ENCODE measurements at places on chromosomes 7 and 10.

GRCh38 chr10:129622736-129623135, 155.7 kb downstream of the MGMT start:
- no peak for DNase-seq

DNA sequence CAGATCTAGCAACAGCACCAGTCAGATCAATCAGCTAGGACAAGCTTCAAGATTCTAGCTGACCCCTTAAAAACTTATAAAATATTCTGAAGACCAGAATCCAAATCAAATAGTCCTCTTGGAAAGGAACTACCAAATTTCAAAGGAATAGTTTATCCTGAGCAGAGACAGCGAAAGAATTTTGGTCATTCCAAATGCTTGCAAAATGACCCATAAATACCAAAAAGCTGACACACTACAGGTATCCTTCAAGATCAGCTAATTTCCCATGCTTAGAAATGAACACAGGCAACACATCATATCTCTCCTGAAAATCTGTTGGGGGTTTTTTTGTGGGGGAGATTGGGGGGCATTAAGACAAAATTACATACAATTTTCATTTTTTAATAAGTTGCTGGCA, 78.8 kb downstream of the PDSS1 start:
- no peak for DNase-seq

DNA sequence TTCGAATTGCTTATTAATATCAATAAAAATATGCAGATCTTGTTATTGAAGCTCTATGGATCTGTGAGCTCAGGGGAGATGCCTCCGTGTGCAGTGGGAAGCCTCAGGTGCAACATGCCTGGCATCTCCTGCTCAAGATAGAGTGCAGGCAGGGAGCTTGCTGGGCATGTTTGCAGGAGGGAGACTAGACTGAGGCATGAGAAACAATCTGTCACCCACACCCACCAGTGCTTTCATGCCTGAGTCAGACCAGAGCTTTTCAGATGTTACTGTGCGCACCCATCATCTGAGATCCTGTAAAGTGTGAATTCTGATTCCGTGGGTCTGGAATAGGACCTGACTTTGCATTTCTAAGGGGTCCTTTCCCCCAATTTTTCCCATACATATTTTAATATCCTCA, 62.0 kb downstream of the ZNF33B start:
- no peak for DNase-seq

- DNase-seq = no peak
Observed at GRCh38 chr10:113663142-113663541, 699 bp downstream of the NRAP start.

DNA sequence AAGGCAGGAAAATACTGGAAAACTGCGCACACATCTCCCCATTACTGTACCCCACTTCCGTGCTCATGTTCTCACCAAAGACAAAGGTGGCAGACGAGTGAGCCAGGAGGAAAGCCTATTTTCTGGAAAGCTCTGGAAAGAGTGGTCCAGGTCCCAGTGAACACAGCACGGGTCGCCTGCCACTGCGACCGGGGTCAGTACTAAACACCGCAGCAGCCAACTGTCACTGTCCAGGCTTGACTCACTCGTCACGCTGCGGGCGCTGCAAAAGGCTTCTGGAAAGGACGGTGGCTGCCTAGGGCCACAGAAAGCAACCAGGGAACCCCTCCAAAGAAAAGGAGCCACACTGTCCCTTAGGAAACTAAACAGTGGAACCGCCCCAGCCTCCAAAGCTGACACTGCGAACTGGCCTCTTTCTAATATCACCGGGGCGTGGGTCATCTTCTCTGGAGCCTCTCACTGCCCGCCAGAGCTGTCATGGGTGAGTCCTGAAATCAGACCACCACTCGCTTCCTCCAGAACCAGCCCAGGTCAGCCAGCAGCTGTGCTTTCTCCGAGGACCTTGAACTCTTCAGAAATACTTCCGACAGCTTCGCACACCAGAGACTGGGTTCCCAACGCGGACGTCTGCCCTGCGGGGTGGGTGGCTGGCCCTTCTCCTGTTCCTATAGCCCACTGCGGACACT, 4.0 kb downstream of the RADIL start:
- DNase-seq = no peak

DNA sequence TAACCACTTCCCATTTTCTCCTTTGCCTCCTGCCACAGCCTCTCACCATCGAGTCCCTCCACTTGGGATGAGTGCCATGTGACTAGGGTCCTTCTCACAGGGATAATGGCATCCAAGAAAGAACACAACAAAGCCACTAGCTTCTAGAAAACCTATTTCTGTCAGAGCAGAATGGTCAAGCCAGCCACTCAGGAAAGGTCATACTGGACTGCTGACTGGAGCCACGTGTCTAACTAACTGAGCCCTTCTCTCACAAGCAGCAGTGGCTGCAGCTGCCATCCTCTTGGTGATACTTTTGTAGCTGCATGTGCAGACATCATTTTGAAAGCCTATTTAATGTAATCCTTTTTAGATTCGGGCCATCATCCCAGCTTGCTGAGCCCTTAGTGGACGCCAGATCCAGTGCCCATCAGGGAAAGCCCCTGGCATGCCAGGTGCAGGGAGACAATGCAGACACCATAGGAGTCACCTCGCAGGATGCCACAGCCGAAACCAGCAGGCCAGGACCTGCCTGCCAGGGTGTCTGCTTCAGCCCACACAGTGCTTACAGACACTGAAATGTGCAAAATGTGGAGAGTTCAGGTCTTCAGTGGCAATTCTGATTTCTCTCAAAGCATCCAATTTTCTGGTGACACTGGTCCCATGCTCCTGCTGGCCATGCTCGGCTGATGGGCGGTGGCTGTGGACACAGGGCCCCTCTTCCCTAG, 98.3 kb upstream of the DDC start:
- no peak for DNase-seq

DNA sequence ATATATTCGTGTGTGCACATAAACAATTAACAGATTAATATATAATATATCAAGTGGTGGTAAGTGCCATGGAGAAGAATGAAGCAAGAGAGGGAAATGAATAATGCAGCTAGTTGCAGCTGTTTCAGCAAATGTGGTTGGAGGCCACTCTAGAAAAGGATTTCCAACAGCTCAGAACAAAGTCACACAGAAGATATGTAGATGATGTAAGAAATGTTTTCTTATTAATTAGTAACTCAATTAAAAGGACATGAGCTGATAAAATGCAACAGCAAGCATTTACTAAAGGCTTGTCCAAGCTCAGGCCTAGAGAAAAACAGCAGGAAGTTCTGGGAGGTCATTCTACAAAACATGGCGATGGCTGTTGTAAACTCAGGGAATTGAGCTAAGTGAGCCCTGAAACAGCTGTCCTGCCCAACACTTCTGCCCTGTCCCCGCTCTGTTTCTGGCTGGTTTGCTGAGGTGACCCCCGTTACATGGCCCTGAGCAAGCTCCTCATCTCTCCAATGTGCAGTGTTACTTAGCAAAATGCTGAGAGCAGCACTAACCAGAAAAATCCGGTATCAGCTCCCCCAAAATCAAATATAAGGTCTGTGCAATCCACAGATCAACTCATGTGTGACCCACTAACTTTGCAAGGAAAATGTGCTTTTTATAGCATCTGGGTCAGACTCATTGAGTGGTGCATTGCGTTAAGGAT, 23.4 kb upstream of the C10orf67 start:
- DNase-seq = no peak

- no peak for DNase-seq
Observed at GRCh38 chr7:24039991-24040624, 243.9 kb upstream of the NPY start.

- DNase-seq = no peak
Observed at GRCh38 chr7:16558761-16559302, 32.2 kb downstream of the LRRC72 start.

GRCh38 chr10:33743429-33743857, 409.0 kb upstream of the NRP1 start:
- no peak for DNase-seq

DNA sequence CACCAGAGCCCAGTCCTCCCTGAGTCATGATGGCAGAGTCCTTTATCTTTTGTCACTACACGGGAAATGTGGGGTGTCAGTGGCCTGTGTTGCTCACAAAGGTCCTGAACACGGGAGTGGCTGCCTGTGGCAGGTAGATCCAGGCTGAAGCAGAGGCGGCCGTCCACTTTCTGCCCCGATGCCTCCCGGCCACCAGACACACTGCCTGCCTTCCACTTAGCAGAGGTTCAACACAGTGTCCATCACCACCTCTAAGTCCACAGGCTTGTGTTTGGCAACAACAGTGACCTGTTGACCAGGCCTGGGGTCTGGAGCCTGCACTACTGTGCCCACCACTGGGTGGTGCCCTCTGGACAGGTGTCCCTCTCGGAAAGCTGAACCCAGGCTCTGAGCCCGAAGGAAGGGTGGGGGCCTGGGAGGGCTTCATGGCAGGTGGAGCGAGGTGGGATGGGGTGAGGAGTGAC, 49.9 kb upstream of the CAMK2B start:
- no peak for DNase-seq

DNA sequence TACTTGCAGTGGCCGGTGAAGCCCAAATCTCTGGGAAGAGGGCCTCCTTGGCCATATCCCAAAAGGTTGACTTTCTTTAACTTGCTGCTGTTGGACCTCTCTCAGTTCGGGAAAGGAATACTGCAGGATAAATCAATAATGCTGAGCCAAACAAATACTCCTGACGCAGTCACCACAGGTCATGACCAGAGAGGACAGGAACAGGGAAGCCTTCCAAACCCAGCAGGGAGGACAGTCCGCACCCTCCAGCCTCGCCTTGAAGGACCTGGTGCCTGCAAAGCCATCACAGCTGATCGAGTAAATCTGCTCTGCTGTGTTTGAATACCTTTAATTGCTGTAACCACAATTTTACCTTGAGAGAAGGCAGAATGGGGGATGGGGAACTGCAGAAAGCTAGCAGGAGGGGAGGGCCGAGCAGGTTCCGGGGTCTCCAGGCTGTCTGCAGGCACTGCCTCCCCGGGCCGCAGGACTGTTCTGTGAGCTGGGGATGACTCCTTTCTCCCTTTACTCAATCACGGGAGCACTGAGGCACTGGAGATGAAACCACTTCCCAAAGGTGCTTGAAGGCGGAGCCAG, 20.8 kb upstream of the INSIG1 start:
- no peak for DNase-seq

DNA sequence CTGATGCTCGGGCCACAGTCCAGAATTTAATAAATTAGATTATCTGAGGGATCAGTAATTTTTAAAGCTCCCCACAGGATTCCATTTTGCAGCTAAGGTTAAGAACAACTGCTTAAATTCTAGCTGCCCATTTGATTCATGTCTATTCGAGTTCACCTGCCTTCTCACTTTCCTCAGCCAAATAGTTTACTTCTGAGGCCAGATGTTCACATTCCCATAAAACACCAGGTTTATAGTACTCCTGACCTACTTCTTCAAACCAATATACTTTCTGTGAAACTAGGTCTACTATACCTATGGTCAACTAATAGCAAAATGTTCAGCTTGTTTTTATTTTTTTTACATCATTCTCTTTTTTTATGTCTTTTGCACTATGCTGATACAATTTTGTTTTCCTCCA, 86.3 kb downstream of the GPR158 start:
- no peak for DNase-seq

GRCh38 chr7:18018296-18019215, 9.1 kb downstream of the PRPS1L1 start:
- no peak for DNase-seq

GRCh38 chr7:55241958-55242357, 123.2 kb upstream of the LANCL2 start:
- DNase-seq = no peak

GRCh38 chr7:32905175-32905662, 13.7 kb upstream of the KBTBD2 start:
- no peak for DNase-seq

GRCh38 chr7:21617916-21618390, 75.1 kb downstream of the DNAH11 start:
- DNase-seq = no peak

DNA sequence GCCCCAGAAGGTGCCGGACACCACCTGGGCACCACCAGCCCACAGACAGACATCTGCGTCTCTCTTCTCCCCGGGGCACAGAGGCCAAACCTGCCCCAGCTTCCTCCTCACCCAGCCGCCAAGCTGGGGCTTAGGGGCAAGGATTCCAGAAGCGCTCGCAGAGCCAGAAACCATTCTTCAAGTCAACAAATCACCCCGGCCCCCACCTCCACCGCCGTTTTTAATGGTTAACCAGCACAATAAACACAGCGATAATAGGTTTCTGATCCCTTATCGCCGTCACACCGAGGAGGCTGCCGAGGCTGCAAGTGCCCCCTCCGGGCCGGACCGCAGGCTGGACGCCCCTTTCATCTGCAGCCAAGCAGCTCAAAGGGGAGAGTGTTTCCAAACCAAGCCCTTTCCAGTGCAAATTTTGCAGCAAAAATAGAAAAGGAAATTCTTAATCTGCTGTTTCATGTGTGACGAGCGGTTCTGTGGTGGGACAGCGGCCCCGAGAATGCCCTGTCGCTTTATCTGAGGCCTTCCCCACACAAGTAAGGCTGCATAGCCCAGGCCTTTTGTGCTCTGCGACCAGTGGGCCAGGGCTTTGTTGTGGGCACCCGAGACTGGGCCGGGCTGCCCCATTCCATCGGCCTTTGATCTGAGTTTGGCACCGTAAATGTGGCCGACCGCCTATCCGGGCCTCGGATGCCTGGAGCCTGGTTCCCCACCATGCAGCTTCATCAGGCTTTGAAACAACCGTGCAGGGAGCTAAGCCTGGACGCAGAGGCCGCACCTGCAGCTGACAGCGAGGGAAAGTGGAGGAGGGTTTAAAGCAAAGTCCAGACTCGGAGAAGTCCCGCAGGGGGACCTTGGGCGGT, 83.2 kb downstream of the FOXL3 start:
- DNase-seq = no peak

- no peak for DNase-seq
Observed at GRCh38 chr7:36571190-36571560, 153.1 kb downstream of the AOAH start.

- DNase-seq = no peak
Observed at GRCh38 chr10:47033081-47033480, 121.9 kb downstream of the PTPN20 start.

DNA sequence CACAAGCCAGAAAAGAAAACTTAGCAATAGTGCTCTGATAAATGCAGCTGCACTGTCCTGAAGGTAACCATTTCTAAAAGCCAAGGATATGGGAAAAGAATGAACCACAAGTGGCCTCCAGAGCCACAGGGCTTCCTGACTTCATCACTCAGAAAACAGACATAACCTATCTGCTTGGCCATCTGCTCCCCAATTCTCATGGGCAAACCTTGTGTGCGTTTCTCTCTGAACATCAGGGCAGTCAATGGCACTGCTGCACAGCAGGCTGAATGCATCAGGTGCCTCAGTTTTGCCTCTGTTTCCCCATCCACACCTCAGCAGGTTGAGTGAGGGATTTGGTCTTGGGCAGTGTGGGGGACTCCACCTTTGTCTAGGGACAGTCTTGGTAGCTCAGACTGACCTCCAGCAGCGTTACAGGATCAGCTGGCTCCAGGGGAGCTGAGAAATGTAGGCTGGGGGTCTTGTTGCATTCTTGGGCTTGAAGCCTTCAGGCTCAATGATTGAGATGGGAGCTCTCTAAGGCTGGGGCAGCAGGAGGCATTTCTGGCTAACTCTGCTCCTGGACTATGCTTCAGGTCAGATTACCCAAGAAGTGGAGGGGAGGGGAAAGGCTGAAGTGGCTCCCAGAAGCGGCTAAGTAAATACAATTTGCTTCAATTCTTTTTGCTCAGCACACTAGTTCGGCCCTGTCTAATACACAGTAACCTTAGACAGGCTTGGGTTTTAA, 23.6 kb upstream of the PDLIM1 start:
- no peak for DNase-seq

GRCh38 chr10:92857904-92858514, 9.7 kb downstream of the EXOC6 start:
- DNase-seq = no peak

- no peak for DNase-seq
Observed at GRCh38 chr7:91266067-91266688, 1.9 kb downstream of the FZD1 start.
